ENCODE measurements at places on chromosomes 5 and 9.

DNA sequence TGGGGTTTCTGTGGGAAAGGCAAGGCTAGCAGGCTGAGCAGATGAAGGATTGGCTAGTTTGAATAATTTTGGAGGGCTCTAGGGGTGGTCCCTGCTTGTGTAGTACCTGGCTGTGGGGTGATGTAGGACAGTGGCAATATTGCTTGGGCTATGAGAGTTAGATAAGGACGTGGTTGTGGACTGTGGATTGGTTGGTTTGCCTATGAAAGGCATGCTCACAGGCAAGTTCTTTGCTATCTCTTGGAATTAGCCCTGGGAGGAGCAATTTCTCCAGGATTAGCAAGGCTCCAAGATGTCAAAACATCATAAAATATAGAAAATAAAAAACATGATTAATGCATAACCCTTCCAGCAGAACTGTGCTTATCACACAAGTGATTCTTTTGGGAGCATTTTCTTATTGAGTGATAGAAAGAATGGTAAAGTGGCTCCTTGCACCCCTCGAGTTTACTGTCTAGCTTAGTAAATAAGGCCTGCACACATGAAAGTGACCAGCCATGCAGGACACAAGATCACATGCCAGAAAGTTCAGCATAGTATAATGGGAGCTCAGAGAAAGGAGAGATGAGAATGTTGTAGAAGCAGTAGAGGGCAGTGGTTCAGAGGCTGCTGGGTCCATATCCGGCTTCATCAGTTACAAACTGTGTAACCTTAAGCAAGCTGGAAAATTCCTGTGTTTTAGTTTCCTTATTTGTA is 13.8 kb downstream of the AOPEP start:
- no peak for DNase-seq

GRCh38 chr5:136058039-136058971 is 29.5 kb downstream of the TGFBI start:
- peak; percentile 90 for DNase-seq

- no peak for DNase-seq
Measured at GRCh38 chr5:107404595-107405374, 266.0 kb downstream of the EFNA5 start.

- no peak for DNase-seq
Measured at GRCh38 chr5:142636093-142636492, 49.8 kb downstream of the FGF1 start.

DNA sequence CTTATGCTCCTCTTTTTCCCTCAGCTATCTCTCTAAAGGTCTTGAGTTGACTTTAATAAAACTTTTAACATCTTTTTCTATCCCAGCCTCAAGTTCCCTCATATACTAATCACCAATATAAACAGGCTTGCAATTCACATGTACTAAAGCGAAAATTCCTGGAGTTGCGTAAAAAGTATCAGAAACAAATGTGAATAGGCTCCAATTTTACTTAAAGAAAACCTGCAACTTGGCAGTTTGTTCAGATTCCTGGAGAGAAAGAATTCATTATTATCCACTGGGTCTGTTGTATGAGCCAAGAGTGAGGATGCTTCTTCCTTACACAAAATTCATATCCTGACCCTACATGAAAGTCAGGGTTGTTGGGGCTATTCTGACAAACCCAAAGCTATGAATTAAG is 384.2 kb downstream of the DTWD2 start:
- DNase-seq, result no peak

Measured in right hindlimb (tissue), 1 donor.